ENCODE measurements at places on chromosomes 1 and 21.
A peak's percentile ranks its signal among the peaks of the same experiment; 100 is the strongest.

- no peak for DNase-seq
Observed at GRCh38 chr1:169565335-169566271, 20.7 kb downstream of the F5 start.

- DNase-seq, result no peak
Observed at GRCh38 chr1:203706444-203706843, 58.5 kb upstream of the LAX1 start.

GRCh38 chr1:36155408-36156328 is at the start of gene MAP7D1:
Gene MAP7D1 (plus strand): TSS chr1:36156160. CDS start chr1:36156418, 258 bp downstream.
- DNase-seq, result peak; percentile 44

DNA sequence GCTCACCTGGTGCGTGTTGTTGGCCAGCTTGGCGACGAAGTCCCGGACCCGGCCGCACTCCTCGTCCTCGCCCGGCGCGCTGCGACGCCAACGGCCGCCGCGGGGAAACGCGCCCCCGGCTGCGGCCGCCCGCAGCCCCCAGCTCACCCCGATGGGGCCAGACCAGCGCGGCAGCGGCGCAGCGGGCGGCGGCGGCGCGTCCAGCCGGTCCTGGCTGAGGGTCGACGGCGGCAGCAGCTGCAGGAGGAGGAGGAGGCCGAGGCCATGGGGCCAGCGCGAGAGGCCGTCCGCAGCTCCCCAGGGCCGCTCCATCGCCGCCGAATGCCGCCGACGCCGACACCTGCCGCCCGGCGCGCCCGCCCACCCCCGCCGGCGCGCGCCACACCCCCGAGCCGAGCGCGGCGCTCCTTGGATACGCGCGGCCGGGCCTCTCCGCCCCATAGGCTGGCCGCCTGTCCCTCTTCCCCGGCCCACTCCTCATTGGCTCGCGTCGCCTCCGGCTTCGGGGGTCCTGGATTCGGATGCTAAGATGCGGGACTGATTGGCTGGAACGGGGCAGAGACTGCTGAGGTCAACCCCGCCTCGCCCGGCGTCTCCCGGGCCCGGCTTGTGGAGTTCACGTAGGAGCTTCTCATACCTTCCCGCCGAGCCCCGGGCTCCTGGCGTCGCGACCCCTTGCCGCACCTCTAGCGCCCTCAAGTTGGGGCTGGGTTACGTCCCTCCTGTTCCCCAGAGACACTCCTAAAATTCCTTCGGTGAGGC is at the start of gene SORT1:
Gene SORT1 (minus strand): TSS at position 338 of the 762 bp plus-strand sequence. CDS start 26 bp downstream, at position 312.
- peak; percentile 96 for DNase-seq

DNA sequence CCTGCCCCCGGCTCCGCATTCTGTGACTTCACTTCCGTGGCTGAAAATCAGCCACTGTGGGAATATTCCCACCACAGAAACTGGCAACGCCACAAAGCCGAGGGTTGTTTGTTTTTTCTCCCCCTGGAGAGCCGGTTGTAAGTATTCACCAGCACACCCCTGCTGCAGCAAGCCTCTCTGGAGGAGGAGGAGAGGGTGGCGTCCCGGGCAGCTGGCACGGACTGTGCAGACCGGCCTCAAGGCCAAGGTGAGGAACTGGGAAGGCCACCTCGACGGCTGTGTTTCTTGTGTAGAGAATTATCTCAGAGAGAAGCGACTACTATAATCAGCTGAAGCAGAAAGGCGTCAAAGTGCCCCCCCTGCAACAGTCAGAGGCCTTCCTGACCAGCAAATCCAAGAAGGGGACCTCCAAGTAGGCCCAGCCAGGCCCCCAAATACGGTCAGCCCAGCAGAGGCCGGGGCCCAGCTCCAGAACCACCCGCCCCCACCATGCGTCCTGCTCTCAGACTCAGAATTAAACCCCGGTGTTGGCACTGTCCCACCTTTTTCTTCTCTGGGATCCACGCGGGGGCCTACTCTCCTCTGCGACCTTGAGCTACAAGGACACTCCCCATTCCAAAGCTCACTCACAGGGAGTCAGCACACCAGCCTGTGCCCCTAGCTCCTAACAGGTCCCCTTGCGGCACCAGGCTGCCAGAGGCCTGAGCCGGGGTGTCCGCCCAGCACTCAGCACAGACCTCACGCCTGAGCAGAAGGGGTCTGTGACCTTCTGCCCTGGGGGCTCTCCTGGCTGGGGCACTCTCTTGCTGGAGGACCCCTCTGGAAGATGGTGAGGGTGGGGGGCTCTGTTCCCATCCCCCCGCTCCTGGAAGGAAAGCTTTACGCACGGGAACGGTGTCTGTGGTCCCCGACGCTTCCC is 1.2 kb upstream of the SMIM1 start:
- no peak for DNase-seq

DNA sequence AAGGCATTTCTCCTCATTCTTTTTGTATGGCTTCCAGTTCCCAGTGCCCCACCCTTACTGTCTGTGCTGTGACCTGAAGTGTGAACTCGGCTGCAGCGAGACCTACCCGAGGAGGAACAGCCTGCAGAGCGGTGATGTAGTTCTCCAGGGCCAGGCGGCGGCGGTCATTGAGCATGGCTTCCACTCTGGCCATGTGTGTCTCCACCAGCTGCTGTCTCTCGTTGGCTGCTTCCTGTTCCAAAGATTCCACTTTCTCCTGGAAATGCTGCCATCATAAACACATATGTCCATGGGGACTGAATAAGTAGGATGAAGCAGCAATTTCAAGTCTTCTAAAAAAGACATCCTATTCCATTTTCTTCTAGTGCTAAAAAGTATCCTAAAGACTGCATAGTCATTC is 195.6 kb downstream of the APP start:
- DNase-seq, result no peak

All from SHP77 (cell line).